Activated T-helper 9 cell treated with anti-CD3 and anti-CD28 coated beads, Interleukin-2, amount 50 U/mL, for 16 hours (primary cell): ENCODE measurements at places on chromosomes 4 and X.

GRCh38 chr4:177283167-177283566 lies 26.5 kb upstream of the NEIL3 start:
- no peak for DNase-seq

DNA sequence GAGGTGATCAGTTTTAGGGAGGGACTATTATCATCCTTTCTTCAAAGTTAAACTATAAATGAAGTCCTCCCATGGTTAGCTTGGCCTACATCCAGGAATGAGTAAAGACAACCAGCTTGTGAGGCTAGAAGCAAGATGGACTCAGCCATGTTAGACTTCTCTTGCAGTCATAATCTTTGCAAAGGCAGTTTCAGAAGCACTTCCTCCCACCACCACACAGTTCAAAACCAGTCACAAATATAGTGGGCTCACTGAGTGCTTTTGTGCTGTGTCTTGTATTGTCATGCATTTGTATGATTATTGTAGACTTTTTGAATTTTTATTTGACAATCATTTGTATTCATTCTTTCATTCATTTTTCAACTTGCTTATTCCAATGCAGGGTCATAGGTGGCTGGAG lies 204.5 kb downstream of the ZNF674 start:
- DNase-seq: no peak

DNA sequence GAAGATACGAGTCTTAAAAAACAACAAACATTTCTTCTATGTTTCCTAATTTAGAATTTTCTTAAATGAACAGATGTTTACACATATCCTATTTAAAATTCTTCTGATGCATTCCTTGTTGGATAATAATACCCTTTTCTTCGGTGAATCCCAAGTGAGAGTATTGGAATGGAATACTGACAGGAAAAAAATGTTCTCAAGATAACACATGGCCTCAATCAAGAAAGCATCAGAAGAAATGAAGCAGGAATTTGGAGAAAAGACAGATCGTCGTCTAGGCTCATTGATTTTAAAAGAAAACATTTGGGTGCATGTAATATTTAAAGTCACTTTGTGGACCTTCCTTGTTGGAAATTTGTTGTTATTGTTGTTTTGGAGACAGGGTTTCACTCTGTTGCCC lies 196.9 kb upstream of the ANK2 start:
- no peak for DNase-seq

GRCh38 chr4:52366621-52367020 lies 292.5 kb downstream of the USP46 start:
- DNase-seq: no peak

DNA sequence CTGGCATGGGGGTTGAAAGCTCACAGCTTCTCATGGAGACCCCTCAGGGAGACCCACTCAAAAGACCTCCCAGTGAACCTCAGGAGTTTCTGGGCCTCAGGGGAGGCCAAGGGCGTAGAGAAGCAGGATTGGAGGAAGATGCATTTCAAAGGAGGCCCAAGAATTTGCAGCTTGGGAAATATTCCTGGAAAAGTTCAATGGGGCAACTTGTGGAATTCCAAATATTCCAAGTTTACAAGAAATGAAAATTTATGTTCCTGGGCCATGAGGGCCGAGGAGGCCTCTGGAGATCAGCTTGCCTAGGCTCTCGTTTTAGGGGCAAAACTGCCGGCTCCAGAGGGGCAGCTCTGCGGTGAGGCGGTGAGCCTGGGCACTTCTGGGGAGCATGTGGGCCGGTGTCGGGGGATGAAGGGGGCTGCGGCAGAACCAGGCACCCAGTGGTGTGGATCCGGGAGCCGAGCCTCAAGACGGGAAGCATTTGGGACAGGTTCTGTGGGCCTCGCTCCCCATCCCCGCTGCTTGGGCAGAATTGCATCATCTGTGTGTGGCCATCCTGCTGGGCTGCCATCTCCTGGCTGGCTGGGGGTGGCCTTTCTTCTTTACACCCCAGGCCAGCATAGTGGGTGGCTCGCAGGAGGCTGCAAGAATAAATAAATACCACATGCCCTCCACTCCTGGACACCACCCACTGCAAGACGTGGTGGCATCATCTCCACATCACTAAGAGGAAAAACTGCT lies 54.6 kb upstream of the GPR78 start:
- no peak for DNase-seq

GRCh38 chrX:9644335-9644734 lies 121.3 kb downstream of the GPR143 start:
- no peak for DNase-seq

GRCh38 chrX:68762766-68763165 lies 66.1 kb upstream of the EFNB1 start:
- DNase-seq: no peak

DNA sequence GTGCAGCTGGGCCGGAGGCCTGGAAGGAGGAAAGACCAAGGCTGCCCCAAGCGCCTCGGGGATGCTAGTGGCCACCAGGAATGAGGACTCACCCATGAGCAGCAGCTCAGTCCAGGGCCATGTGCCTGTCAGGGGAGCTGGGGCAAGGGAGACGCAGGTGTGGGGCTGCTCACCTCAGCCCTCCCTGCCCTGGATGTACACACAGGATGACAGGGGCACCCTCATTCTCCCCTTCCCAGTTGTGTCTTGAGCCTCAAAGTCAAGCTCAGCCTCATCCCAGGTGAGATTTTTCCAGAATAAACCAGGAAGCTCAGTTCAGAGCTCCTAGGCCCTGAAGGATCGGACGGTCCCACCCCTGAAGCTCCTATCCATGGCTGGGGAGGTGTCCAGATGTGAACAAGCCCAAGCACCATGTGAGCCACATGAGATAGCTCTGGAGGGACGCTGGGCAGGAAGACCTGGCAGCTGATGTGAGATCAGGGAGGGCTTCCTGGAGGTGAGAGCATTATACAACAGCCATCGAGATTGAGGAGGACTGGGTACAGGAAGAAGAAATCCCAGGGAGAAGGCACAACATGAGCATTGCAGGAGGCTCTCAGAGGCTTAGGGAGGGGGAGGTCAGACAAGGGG lies 23.0 kb downstream of the HTRA3 start:
- no peak for DNase-seq

- no peak for DNase-seq
Observed at GRCh38 chr4:31124008-31124585, 403.9 kb downstream of the PCDH7 start.

DNA sequence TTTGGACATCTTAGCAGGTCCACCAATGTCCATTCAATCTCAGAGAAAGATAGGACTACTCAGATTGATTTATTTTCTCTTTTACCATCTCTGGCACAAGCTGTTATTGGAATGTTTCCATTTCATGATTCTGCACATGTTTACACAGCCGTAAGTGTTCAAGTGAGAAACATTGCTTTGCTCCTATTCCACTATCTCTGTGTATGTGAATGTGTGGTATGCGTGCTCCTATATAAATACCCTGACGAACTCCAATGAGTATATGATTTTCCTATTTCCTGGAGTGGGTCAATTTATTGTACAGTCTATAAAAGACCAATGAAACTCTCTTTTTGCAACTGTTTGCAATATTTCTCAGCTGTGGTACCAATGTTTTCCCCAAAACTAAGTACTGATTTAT lies 221.0 kb upstream of the GALNT7 start:
- DNase-seq: no peak

DNA sequence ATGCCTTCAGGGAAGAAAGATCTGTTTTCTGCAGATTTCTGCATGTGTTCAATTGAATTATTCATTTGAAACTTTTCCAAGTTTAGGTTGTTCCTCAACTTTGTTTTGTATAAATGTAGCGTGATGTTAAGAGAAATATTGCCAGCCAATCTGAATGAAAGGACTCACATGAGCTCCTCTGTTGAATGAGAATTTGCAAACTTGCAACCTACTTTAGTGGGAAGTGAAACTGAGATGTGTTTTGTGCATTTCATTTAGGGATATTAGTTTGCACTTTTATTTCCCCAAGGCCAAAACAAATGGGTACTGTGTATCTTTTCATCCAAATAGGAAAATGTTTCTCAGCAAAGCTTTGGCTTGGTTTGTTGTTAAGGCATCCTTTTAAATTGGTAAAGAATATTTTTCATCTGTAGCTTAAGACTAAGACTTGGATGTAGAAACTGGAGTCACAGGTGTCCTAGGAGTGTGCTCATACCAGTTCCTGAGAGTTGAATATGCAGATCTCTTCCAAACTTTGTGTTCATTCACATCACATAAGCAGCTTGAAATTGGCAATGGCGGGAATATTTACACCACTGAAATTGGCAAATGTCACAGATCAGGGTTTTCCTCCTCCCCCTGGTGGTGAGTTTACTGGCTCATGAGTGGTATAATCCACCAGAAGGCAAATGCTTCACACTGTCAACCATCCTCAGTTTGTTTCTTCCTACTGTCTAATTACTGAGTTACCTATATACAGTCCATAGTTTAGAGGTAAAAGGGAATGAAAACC lies 193.6 kb upstream of the BANK1 start:
- no peak for DNase-seq
